ENCODE measurements at places on chromosomes 1 and 21.
A peak's percentile ranks its signal among the peaks of the same experiment; 100 is the strongest.

DNA sequence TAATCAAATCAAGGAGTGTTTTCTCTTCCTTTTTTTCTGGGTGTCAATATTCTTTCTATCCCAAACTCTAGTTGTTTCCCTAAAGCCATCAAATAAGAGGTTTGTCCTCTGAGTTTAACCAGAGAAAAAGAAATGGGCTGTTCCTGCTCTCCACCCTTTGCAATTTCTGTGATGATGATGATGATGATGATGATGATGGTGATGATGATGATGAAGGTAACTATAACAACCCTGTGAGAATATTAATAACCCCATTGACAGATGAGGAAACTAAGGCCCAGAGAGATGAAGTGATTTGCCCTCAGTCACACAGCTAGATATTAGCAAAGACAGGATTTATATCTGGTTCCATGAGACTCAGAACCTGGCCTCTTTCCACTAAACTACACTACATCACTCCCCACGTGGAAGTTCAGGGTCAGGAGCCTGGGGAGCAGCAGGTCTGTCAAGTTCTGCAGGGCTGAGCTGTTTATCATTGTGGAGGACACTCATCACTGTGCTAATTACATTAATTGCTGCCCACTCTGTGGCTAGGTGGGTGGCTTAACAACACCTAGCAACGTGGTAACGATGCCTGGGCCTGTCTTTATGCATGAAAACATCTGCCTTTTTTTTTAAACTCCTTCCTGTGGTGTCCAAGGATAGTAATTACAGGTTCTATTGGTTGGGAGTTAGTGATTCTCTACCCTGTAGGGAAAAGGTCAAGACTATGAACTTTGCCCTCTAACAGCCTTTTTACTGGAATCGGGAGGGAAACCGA is 19.0 kb upstream of the JUN start:
- DNase-seq = no peak

DNA sequence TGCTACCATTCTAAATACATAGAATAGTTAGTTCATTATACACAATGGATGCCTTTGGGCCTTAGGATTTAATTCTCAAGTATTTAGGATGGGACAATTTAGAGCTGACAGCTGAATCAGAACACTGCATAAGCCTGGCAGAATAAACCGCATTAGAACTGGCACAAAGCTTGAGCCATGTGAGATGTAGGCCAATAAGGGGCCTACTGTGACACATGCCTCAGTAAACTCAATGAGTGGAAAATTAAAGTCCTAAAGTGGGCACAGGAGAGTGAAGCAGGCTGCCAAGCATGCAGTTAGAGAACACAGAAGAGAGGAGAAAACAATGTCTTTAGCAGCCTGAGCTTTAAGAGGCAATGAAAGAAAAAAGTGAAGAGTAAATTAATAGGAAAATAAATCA is 24.3 kb downstream of the SCYL3 start:
- DNase-seq = peak; percentile 4

- no peak for DNase-seq
Measured at GRCh38 chr1:244700808-244701207, 47.9 kb downstream of the DESI2 start.

DNA sequence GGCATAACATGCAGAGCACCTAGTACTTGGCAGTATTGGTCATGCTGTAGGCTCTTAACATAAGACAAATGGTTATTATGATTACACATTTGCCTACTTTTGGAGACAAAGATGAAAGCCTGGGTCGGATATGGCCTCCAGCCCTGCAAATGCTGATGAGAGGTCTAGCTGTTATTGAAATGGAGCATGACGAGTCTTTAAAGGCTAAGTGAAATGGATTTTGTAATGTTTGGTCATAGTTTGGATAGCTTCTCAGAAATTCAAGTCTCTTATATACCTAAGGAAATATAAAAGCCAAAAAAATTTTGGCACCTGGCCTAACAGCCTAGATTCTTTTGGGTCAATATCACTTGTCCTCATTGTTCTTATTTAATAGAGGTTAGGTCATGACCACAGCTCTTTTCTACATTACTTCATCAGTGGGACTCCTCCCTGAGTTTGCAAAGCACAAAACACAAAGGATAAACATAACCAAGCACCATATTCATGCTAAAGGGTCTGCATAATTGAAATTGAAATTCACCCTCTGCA is 69.2 kb upstream of the WLS start:
- no peak for DNase-seq

DNA sequence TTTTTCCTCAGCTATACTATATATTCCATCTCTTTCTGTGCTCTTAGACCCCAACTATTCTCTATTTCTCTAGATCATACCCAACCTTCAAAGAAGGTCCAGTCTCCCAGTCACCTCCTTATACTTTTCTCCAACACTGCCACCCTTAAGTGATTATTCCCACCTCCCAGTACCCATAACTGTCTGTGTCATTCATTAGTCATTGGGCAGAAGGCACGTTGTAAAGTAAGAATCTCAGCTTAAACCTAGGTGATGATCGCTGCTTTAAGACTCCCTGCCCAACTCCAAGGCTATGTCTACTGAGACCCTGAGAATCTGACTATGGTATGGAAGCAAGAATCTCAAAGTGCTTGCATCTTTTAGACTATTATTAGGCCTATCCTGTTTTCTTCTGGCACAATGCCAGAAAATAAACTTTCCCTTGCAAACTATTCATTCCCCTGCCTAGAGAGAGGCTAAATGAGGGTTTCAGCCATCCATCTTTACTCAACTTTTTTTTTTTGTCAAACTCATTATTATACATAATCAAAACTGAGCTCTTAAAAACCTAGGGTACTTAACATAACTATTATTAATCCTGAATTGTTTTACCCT is 174.3 kb upstream of the DPT start:
- DNase-seq = no peak
